ENCODE measurements at places on chromosomes 1 and 21.
A peak's percentile ranks its signal among the peaks of the same experiment; 100 is the strongest.

DNA sequence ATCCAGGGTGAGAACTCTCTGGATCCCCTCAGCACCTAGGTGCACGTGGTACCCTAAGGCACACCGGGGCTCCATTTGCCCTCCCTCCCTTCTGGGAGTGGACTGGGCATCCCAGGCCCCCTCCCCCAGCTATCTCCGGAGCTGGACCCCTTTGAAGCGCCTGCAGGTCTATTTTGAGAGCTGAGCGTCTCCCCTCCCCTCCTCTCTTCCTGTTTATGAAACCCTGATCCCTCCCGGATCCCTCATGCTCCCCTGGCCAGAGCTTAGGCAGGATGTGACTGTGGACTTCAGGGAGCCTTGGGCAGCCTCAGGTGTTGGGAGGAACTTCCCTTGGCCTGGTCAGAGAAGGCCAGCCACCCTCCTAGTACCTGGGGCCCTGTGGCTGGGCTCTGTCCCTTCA, 10.2 kb downstream of the RPS6KA1 start:
- no peak for DNase-seq

DNA sequence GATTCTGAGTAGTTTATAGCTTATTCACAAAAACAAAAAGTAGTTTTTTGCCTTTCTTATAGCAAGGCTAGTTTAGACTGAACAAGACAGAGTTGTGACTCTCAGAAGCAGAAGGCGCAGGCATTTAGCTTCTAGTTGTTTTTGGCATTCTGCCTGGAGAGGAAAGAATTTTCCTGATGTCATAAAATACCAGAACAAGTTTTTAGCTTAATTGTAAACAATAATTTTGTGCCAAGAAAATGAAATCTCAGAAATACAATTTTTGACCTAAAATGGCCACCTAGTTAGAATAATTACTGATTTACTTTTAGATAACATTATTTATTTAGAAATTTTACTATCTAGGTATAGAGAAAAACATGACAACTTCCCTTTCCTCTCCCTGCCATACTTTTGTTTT, 1.0 kb downstream of the DNAJB4 start:
- DNase-seq, result peak; percentile 52

- peak; percentile 30 for DNase-seq
Observed at GRCh38 chr1:119626841-119627240, 21.2 kb downstream of the ZNF697 start.

DNA sequence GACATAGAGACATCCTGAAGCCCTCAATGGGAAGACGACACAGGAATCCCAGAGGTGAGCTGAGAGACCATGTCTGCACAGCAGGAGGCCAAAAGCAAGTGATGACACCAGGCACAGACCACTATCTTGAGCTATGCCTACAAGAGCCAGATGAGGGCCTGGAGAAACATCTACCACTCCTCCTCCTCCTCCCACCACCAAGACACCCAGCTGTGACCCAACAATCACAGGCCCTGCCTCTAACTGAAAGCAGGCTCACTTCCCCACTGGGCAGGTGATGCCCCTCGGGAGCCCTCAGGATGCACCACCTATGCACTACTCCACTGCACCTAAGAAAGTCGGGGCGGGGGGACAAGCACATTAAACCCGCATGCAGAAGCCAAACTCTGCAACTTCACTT, 16.5 kb downstream of the TADA1 start:
- no peak for DNase-seq

Measured in AG20443 (cell line).